ENCODE measurements at places on chromosomes 4 and X.

GRCh38 chr4:25552580-25553271, 102.9 kb upstream of the SLC34A2 start:
- no peak for DNase-seq

DNA sequence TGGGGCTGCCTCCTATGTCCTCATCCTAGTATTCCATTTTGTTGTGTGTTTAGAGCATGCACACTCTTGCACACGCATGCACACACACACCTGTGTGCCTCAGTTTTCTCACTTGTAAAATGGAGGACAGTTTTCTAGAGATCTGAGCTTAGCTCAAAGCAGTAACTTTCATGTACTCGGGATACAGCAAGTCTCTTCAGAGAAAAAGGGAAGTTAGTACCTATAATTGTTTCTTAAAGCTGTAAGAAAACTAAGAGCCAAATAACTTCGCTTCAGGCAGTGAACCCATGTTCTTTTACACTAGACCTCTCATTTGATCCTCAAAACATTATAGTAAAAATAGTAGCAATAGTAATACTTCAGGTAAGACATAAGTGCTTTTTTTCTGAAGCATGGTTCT, 49.6 kb downstream of the KIT start:
- no peak for DNase-seq

GRCh38 chrX:33415459-33415858, 204.1 kb upstream of the DMD start:
- no peak for DNase-seq

DNA sequence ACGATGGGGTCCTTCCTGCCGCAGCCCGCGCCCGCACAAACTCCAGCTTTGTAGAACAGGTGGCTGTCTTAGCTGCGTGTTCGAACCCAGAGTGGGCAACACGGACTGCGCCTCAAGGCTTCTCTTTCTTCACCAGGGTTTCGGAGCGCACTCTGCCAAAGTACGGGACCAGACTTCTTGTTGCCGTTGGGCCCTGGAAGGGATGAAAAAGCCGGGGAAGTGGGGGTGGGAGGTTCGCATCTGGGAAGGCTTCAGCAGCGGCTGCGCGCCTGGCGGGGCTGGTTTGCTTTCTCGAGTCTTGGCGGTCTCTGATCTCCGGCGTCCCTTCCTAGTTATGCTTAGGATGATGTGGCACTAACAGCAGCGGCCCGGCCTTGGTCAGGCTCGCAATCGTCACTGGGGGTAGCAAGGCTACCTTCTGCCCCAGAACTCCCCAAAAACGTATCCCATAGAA, 673 bp downstream of the PARM1 start:
- DNase-seq = no peak

GRCh38 chr4:152011469-152011868, 250.7 kb upstream of the GATB start:
- no peak for DNase-seq

DNA sequence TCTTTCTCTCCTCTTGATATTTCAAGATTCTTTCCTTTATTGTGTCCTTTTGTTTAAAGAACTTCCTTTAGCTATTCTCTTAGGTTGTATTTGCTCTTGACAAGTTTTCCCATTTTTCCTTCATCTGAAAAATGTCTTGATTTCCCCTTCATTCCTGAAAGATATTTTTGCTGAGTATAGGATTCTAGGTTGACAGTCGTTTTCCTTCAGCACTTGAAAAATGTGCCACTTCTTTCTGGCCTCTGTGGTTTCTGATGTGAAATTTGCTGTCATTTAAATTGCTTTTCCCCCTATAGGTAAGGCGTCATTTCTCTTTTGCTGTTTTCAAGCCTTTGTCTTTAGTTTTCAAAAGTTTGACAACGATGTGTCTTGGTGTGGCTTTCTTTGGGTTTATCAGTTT, 23.3 kb upstream of the LAMTOR3 start:
- no peak for DNase-seq

Measured in CD4-positive, alpha-beta T cell treated with Interleukin-15 for 4 hours (primary cell).